ENCODE measurements at places on chromosomes 3 and 15.
A peak's percentile ranks its signal among the peaks of the same experiment; 100 is the strongest.

DNA sequence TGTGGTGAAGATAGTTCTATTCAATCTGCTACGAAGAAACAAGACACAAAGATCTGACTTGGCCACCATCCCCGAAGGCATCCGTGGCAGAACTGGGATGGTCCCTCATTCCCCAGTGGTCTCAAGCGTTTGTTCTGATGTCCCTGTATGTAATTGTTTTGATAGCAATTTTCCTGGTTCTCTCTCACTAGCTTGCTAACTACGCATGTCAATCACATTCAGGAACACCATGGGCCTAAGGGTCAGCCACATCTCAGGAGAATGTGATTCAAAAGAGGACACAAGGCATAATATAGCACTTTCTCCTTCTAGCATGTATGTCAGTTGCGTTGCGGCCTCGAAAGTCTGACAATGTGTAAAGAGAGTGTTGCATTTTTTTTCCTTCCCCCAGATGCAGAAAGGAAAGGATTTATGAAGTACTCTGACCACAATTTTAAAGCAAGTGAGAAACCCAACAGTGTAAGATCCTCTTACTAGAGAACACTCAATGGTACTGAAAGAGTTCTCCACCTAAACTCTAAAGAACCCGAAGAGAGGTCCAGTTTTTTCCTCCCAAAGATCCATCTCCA is 32.0 kb upstream of the TCF12 start:
- DNase-seq: peak; percentile 9

GRCh38 chr15:100018191-100018590 is 285.0 kb upstream of the LYSMD4 start:
- DNase-seq: no peak

- peak; percentile 10 for DNase-seq
These were observed 26.7 kb upstream of the TGM5 start for GRCh38 chr15:43293432-43293831.

GRCh38 chr3:31572236-31573004 is 39.7 kb downstream of the STT3B start:
- peak; percentile 28 for DNase-seq

- DNase-seq: no peak
These were observed 112.2 kb upstream of the PLXNA1 start for GRCh38 chr3:126870608-126871210.

DNA sequence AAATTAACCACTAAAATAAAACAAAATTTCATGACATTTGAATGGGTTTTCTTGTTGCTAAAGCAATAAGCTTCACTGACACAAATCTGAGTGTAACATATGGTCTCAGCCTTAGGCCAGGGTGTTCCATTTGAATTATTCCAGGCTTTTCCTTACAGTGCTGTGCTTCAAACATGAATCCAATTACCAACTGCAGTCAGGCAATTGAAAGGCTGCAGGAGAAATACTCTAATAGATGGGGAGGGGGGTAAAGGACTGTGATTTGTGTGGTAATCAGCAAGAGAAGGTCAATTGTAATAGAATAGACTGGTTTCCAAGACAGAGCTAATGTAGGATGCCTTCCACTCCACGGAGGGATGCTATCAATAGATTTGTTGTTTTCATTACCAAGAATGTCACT is 466.7 kb downstream of the C3orf38 start:
- DNase-seq: no peak

GRCh38 chr3:187767266-187768012 is 22.2 kb upstream of the BCL6 start:
- no peak for DNase-seq

- no peak for DNase-seq
These were observed 86.9 kb downstream of the ZNF609 start for GRCh38 chr15:64547275-64547674.

GRCh38 chr3:164533275-164533674 is 545.0 kb downstream of the SI start:
- no peak for DNase-seq

GRCh38 chr15:43777267-43777914 is 625 bp upstream of the ELL3 start:
- DNase-seq: peak; percentile 93

DNA sequence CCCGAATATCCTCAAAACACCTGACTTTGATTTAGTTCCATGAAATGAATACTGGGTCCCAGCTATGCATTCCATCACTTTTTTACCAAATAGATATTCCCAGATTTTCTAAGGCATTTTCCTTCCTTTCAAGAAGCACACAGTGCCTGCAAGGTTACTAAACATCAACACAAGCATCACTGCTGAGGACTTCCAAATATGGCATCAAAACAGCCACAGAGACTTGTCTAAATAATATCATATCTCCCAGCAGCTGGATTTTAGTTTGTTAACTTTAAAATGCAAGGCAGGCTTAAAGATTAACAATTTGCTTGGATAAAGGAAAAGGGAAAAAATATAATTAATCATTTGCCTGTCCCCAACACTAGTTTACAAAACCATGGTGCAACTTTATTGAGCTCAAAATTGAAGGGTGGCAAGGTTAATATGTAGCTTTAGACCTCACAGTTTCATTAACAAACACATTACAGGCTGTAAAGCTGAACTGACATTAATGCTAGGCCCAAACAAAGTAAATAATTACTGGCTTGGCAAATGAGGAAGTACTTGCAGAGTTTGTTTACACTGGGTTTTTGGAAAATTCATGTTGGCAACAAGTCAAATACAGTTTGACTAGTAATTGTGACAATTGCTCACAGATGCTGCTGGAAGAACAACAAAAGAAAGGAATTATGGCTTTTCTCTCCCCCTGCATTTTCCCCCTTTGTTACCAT is 401.7 kb upstream of the CDIN1 start:
- no peak for DNase-seq

DNA sequence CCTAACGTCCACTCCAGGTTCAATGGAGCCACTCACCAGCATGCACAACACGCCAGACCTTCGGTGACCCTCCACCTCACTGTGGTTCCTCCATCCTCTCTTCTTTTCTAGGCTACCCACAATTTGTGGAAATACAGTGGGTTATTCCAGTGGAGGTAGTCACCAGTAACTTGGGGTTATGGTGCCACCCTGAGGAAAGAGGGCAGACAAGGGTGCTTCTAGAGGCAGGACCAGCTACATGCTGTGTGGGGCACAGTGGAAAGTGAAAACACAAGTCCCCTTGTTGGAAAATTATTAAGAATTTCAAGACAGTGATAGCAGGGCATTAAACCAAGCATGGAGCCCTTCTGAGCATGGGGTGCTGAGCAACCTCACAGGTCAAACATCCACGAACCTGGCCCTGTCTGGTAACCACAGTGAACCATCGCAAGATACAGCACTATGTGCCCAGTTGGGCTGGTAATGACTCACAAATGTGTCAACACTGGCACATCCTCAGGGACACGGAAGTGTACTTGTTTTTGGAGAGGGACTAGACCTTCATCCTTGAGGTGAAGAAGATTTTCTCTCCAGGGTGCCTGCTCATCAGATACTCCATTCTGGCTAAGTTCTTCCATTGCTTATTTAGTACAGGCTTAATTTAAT is 166.7 kb downstream of the STT3B start:
- peak; percentile 15 for DNase-seq

GRCh38 chr3:114606336-114606735 is 312.5 kb downstream of the TIGIT start:
- DNase-seq: no peak

GRCh38 chr3:132406587-132406986 is 10.7 kb upstream of the DNAJC13 start:
- no peak for DNase-seq

GRCh38 chr15:99014803-99015697 is 7.5 kb upstream of the PGPEP1L start:
- DNase-seq: peak; percentile 89

DNA sequence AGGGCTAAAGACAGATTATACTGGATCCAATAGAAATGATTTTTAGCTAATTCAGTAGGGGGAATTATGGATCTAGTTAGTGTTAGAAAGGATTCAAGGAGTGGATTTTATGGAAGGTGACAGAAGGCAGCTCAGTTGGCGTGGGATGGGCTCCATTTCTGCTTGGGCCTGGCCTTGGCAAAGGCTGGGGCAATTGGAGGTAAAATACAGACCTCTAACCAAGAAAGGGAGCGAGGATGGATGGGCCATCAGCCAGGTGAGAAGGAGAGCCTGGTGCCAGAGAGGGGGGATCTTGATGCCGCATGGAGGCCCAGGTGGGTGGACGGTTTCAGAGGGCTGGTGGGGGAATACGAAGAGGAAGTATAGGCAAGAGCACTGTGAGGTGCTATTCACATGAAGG is 40.7 kb upstream of the TRA2B start:
- DNase-seq: no peak

- peak; percentile 2 for DNase-seq
These were observed 607.1 kb upstream of the BCHE start for GRCh38 chr3:166444336-166444735.

GRCh38 chr3:59270921-59271320 is 221.1 kb upstream of the CFAP20DC start:
- no peak for DNase-seq

DNA sequence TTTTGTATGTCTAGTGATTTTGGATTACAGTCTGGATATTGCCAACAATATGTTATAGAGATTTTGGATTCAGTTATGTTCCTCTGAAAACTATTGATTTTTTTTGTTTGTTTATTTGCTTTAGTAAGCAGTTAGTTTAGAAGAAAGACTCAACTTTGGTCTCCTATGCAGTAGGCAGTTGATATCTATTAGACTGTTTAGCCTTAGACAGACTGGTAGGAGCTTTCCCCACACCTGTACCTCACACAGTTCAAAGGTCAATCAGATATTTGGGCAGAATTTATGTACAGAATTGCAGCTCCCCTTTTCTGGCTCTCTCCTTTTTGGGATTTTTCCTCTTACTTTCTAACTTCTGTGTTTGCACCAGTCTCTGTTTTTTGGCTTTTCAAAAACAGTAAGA is 42.3 kb downstream of the IL20RB start:
- no peak for DNase-seq

Data from GM12865 (cell line).